ENCODE measurements at places on chromosomes 16 and 17. TPM values are rescaled to one million over a fixed set of nuclear protein-coding genes. Genes with fewer than 3 reads are reported as not detected.
A peak's percentile ranks its signal among the peaks of the same experiment; 100 is the strongest.

DNA sequence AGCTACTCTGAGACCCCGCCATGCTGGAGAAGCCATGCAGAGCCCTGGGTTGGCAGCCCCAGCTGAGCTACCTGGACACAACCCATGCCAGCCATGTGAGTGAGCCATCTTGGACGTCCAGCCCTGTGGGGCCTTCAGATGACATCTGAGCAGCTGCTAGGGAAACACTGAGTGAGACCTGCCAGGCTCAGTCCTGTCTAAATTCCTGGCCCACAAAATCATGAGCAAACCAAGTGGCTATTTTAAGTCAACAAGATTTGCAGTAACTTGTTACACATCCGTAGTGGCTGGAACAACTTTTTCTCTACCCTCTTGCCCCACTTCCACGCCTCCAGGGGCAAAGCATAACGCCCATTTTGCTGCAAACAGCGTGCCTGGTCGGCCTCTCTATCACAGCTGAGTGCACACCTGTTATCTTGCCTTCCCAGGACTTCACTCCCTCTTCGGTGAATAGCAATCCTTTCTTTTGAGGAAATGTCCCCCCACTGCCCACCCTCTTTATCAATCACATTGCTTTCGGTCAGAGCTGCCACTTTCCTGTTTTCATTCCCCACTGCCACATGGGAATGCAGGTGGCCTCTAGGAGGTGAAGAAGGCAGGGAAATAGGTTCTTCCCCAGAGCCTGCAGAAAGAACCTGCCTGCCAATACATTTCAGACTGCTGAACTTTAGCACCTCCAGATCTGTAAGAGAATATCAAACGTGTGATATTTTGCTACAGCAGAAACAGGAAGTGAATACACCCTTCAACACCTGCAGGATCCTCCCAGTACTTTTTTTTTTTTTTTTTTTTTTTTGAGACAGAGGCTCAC lies 7.4 kb upstream of the SCIMP start:
- no peak overlapping the region for H3K4me3 ChIP-seq
- no peaks in the 10 kb centered on the region for H3K4me1 ChIP-seq
- no peak for DNase-seq

DNA sequence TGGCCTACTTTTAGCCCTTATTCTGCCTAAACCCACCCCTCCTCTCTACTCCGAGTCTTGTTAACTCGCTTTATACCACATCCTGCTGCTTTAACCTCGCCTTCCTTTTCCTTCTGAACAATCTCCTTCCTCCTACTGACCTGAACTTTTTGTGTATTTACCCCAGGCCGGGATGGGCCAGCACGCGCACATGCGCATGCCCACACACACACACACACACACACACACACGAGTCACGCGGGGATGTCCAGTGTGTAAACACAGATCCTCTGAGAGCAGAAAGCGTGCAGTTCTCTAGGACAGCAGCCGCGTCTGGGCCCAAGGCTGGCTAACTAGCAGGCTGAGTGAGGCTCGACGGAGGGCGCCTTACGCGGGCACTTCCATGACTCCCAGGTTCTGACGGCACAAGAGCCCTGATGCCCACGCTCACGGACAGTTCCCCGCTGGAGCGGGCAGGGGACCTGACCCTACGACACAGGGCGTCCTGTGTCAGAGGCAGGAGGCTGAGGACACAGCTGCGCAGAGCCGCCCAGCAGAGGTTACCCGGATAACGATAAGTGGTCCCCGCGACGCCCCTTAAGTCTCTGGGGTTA lies 610 bp downstream of the PIK3R5 start:
- peaks cover 9% of the 10 kb centered on the region for H3K27me3 ChIP-seq
- H3K4me3 ChIP-seq: no peak overlapping the region
- no peaks in the 10 kb centered on the region for H3K36me3 ChIP-seq
- no peaks in the 10 kb centered on the region for H3K4me1 ChIP-seq
- DNase-seq: no peak

DNA sequence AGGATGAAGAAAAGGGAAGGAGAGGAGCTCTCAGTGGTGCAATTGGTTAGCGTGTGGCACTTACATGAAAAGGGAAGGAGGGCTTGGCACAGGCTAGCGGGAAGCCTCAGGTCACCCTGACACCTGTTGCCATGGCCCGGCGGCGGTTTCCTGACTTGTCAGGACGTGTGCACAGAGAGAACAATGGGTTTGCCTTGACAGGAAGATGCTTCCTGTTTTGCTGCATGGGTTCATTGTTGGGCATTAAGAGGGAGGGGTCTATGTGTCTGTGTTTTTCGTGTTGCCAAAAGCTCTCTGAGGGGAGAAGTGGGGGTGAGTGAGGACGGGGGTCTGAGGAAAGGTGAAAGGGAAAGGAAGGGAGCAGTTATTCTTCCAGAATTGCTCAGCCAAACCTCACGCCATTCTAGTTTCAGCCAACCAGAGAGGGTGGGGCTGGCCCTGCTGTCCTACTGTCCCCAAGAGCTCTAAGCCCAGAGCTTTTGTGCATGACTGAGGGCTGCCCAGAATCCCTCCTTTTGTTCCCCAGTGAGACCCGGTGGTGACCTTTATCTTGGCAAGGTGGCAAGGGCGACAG lies 17.1 kb upstream of the CCR7 start:
- H3K27ac ChIP-seq: no peak overlapping the region
- H3K27me3 ChIP-seq: peaks cover 16% of the 10 kb centered on the region
- H3K4me1 ChIP-seq: no peaks in the 10 kb centered on the region
- no peak overlapping the region for H3K4me3 ChIP-seq
- DNase-seq: no peak
- no peaks in the 10 kb centered on the region for H3K36me3 ChIP-seq

Gene TLCD3B
- total RNA-seq: not detected

- no peak for DNase-seq
- no peaks in the 10 kb centered on the region for H3K27me3 ChIP-seq
- H3K4me1 ChIP-seq: no peaks in the 10 kb centered on the region
- no peak overlapping the region for H3K27ac ChIP-seq
- no peaks in the 10 kb centered on the region for H3K36me3 ChIP-seq
Observed at GRCh38 chr16:62974424-62974823, 938.2 kb upstream of the CDH8 start.

DNA sequence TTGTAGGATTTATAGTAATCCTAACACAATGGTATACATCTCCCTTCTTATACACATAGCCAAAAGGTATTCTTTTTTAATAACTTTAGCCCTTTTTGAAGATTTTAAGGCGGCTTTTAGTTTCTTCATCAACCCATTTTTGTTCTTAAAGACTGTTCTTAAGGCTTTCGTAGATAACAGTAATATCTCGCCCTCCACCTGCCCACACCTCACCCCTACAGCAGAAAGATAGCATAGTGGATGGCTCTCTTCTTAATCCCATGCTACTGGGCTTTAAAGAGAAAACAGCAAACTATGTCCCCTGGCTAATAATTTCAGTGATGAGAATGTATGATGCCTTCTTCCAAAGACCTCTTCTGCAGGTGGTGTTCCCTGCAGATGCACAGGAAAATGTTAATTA lies 8.6 kb downstream of the IGSF6 start:
- H3K4me3 ChIP-seq: no peak overlapping the region
- DNase-seq: no peak
- peaks cover 2% of the 10 kb centered on the region for H3K36me3 ChIP-seq
- no peaks in the 10 kb centered on the region for H3K4me1 ChIP-seq

DNA sequence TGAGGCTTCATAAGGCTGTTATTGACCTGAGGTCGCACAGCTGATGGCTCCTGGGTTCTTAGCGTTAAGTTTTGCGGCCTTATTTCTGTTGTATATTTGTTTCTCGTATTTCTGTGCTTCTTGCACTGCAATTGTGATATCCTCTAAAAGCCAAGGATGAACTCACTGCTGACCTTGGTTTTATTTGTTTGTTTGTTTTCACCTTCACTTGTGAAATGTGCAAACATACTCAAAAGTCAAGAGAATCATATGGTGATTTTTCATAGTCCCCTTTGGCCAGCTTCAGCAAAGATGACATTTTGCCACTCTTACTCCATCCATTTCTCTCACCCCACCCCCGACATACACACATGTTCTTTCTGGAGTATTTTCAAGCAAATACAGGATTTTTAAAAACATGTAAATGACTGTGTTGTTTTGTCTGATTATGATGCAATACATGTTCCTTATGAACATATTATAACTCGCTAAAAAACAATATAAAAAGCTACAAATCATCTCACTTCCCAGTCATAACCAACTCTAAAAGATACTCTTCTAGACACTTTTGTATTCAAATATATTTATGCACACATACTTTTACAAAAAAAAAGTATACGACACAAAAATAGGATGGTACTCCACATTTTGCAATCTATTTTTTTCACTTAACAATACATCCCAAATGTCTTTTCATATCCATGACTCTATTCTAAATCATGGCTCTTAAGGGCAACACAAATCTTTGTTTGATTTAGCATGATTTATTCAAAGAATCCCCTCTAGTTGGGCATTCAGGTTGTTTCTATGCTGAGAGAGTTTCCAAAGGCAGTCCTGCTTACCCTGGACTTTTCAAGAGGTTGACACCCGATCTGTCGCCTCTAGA lies 5.7 kb upstream of the ZCCHC14 start:
- H3K27me3 ChIP-seq: peaks cover 2% of the 10 kb centered on the region
- no peaks in the 10 kb centered on the region for H3K36me3 ChIP-seq
- H3K4me3 ChIP-seq: no peak overlapping the region
- no peak overlapping the region for H3K27ac ChIP-seq
- peaks cover 2% of the 10 kb centered on the region for H3K4me1 ChIP-seq
- no peak for DNase-seq

Gene TMEM94
- 35.0 TPM for total RNA-seq

- DNase-seq: no peak
- H3K27me3 ChIP-seq: no peaks in the 10 kb centered on the region
- H3K36me3 ChIP-seq: no peaks in the 10 kb centered on the region
- peak overlapping the region; percentile 13 for H3K27ac ChIP-seq
Observed at GRCh38 chr16:73033271-73033998, 14.5 kb downstream of the ZFHX3 start.

All from fibroblast of lung (primary cell).